ENCODE measurements at places on chromosomes 3 and 15. TPM values are rescaled to one million over a fixed set of nuclear protein-coding genes. Genes with fewer than 3 reads are reported as not detected.

PLA2G4E gene
- total RNA-seq, result 0.18 TPM

SAXO2 gene
- 4.0 TPM for total RNA-seq

CHRNA5 gene
- 1.9 TPM for total RNA-seq

SNTN gene
- not detected for total RNA-seq

CLEC3B gene
- 16.0 TPM for total RNA-seq

DNA sequence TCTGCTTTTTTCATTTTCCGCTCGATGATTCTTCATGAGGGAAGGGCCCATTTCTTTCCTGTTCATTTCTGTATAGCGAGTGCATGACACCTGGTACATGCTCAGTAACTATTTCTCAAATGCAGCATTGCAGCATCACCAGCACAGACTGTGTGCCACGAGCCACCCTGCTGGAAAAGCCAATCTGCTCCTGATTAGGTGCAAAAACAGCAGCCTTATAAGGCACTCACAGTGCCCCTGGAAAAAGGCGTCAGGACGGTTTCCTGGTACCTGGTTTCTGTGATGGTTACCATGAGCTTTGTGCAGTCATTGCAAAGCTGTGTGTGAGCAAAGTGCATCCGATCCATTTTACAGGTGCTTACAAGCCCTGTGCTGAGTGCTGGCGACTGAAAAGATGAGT is 15.8 kb downstream of the ST8SIA2 start:
- H3K27me3 ChIP-seq, result no peaks in the 10 kb centered on the region
- H3K4me3 ChIP-seq, result no peak overlapping the region
- H3K36me3 ChIP-seq, result no peaks in the 10 kb centered on the region
- H3K27ac ChIP-seq, result no peak overlapping the region
- no peaks in the 10 kb centered on the region for H3K4me1 ChIP-seq

DNA sequence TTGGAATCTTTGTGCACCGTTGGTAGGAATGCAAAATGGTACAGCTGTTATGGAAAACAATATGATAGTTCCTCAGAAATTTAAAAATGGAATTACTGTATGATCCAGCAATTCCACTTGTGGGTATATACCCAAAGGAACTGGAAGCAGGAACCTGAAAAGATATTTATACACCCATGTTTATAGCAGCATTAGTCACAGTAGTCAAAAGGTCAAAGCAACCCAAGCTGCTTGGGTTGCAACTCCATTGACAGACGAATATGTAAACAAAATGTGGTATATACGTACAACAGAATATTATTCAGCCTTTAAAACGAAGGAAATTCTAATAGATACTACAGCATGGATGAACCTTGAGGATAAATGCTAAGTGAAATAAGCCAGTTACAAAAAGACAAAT is 35.0 kb upstream of the CAPN3 start:
- DNase-seq, result no peak
- H3K27me3 ChIP-seq, result no peaks in the 10 kb centered on the region
- H3K4me1 ChIP-seq, result no peaks in the 10 kb centered on the region
- H3K4me3 ChIP-seq, result no peak overlapping the region
- H3K27ac ChIP-seq, result no peak overlapping the region
- no peaks in the 10 kb centered on the region for H3K36me3 ChIP-seq

GRCh38 chr3:115576325-115576875 is 46.9 kb upstream of the GAP43 start:
- H3K4me1 ChIP-seq, result no peaks in the 10 kb centered on the region
- no peaks in the 10 kb centered on the region for H3K27me3 ChIP-seq

IL17RE gene
- total RNA-seq, result 28.2 TPM

DNA sequence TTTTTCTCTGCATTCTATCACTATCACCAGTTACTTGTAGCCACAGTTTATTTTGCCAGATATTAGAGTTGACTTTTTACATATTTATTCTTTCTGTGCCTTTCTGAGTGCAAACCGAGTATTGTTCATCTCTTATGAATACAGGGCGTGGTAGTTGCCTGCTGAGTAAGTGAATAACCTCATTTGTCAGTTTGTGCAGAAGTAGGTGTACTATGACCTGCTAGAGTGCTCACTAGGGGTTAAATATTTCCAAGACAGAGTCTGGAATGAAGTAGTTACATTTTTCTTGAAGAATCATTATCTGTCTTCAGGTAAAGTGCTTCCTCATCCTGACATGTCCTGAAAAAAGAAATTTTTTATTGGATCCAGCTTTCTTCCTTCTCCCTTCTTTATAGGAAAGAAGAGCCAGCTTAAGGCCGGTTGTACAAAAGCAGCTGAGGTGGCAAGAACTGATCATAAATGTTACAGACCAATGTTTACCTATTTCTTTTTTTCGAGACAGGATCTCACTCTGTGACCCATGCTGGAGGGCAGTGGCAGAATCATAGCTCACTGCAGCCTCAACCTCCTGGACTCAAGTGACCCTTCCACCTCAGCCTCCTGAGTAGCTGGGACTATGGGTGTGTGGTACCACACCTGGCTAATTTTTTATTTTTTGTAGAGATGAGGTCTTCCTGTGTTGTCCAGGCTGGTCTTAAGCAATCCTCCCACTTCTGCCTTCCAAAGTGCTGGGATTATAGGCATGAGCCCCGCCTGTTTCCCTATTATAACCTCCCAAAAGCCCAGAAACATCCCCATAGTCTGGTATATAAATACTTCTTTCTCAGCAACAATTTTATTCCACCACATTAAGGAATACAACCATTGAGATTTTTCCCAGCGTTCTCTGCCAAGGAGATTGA is 182.5 kb downstream of the TPRG1 start:
- DNase-seq, result no peak
- no peaks in the 10 kb centered on the region for H3K36me3 ChIP-seq
- no peaks in the 10 kb centered on the region for H3K27me3 ChIP-seq

CLDN18 gene
- total RNA-seq, result 0.57 TPM

DNA sequence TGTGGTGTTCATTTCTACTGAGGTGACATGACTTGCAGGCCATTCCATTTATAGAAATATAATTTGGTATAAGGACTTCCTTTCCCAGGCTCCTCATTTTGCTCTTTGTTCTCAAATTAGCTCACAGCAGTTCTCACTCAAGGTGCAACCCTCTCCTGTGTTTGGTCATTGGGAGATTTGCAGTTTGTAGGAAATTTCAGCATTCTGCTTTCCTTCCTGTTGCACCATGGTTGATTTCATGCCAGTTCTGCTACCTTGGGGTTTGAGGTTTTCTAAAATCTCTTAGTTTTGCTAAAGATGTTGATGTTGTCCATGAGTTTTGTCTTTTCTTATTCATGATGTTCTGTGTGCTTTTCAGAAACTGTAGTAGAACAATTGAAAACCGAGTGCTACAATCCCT is 65.7 kb upstream of the PROK2 start:
- no peaks in the 10 kb centered on the region for H3K27me3 ChIP-seq
- H3K36me3 ChIP-seq, result no peaks in the 10 kb centered on the region
- H3K4me1 ChIP-seq, result no peaks in the 10 kb centered on the region

PLSCR4 gene
- 77.4 TPM for total RNA-seq

- no peaks in the 10 kb centered on the region for H3K36me3 ChIP-seq
- no peaks in the 10 kb centered on the region for H3K4me1 ChIP-seq
- H3K27ac ChIP-seq, result no peak overlapping the region
- no peak for DNase-seq
- no peaks in the 10 kb centered on the region for H3K27me3 ChIP-seq
- no peak overlapping the region for H3K4me3 ChIP-seq
Measured at GRCh38 chr3:89628856-89629670, 521.6 kb downstream of the EPHA3 start.

RARB gene
- 17.2 TPM for total RNA-seq

- no peaks in the 10 kb centered on the region for H3K27me3 ChIP-seq
- no peak overlapping the region for H3K27ac ChIP-seq
- H3K4me1 ChIP-seq, result no peaks in the 10 kb centered on the region
- H3K4me3 ChIP-seq, result no peak overlapping the region
Measured at GRCh38 chr15:81852411-81853149, 193.2 kb downstream of the MEX3B start.

GRCh38 chr15:48855501-48856440 is 22.2 kb upstream of the EID1 start:
- H3K4me3 ChIP-seq, result no peak overlapping the region
- no peaks in the 10 kb centered on the region for H3K27me3 ChIP-seq
- no peaks in the 10 kb centered on the region for H3K36me3 ChIP-seq
- H3K27ac ChIP-seq, result no peak overlapping the region
- no peaks in the 10 kb centered on the region for H3K4me1 ChIP-seq

GRCh38 chr15:50825946-50826345 is 60.4 kb upstream of the SPPL2A start:
- no peak for DNase-seq
- no peaks in the 10 kb centered on the region for H3K36me3 ChIP-seq
- no peaks in the 10 kb centered on the region for H3K4me1 ChIP-seq
- H3K27me3 ChIP-seq, result no peaks in the 10 kb centered on the region
- H3K4me3 ChIP-seq, result no peak overlapping the region

DNA sequence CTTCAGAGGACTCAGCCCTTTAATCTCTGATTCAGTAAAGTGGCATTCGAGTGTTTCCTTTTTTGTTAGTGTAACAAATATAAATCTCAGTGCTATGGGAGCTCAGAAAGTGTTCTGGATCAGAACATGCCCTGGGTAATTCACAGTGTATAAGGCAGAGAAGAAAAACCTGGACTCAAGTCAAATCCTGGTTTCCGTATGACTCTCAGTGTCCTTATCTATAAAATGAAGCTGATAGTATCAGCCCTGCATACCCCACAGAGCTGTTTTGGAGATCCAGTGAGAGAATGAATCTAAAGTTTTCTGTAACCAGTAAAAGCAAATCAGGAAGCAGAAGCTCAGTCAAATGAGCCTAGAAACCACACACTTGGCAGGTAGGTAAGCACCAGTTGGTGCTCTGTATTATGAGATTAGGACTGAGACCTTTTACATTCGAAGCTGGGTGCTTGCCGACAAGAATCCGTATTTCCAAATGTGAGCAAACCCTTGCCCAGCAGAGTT is 67.2 kb downstream of the IL1RAP start:
- H3K4me1 ChIP-seq, result no peaks in the 10 kb centered on the region
- no peak for DNase-seq
- H3K27me3 ChIP-seq, result no peaks in the 10 kb centered on the region
- no peak overlapping the region for H3K4me3 ChIP-seq
- H3K36me3 ChIP-seq, result no peaks in the 10 kb centered on the region
- H3K27ac ChIP-seq, result no peak overlapping the region

DNA sequence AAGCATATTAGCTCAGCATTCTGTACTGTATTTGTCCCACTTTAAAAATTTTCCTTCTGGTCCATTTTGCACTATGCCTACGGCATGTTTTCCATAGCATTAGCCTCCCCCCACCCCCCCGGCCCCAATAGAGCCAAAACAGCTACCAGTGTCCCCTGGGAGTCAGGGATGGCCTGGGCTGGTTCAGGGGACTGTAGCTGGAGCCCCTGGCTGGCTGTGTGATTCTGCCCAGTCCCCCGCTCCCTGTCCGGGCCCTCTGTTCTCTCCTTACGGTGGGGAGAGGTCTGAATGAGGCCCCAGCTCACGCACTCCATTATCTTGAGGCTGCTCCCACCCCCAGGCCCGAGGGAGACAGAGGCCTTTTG is 70.1 kb downstream of the KLF15 start:
- peak overlapping the region; percentile 69 for H3K27ac ChIP-seq
- DNase-seq, result no peak
- no peaks in the 10 kb centered on the region for H3K4me1 ChIP-seq
- H3K36me3 ChIP-seq, result no peaks in the 10 kb centered on the region

DNA sequence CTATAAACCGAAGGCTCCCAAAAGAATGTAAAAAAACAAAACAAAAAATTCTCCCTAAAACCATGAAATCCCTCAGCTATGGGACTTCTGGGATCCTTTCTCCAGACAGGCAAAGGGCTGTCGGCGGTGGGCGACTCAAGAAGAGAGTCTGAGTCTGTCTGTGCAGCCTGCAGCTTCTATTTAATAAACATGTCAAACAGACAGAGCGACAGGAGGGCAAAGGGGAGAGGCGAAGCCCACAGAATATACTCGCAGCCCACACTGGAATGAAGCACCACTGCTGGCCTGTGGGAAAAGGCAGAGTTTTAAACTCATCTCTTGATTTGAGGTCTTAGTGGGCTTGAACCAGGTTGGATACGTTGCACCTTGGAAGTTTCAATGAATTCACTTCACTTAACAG is 40.2 kb downstream of the ISL2 start:
- no peaks in the 10 kb centered on the region for H3K4me1 ChIP-seq
- H3K36me3 ChIP-seq, result no peaks in the 10 kb centered on the region
- H3K27me3 ChIP-seq, result no peaks in the 10 kb centered on the region
- no peak overlapping the region for H3K27ac ChIP-seq
- DNase-seq, result no peak

- no peaks in the 10 kb centered on the region for H3K36me3 ChIP-seq
- no peak overlapping the region for H3K4me3 ChIP-seq
- no peaks in the 10 kb centered on the region for H3K4me1 ChIP-seq
- H3K27me3 ChIP-seq, result no peaks in the 10 kb centered on the region
- H3K27ac ChIP-seq, result no peak overlapping the region
Measured at GRCh38 chr3:31358473-31359070, 174.2 kb upstream of the STT3B start.

DNA sequence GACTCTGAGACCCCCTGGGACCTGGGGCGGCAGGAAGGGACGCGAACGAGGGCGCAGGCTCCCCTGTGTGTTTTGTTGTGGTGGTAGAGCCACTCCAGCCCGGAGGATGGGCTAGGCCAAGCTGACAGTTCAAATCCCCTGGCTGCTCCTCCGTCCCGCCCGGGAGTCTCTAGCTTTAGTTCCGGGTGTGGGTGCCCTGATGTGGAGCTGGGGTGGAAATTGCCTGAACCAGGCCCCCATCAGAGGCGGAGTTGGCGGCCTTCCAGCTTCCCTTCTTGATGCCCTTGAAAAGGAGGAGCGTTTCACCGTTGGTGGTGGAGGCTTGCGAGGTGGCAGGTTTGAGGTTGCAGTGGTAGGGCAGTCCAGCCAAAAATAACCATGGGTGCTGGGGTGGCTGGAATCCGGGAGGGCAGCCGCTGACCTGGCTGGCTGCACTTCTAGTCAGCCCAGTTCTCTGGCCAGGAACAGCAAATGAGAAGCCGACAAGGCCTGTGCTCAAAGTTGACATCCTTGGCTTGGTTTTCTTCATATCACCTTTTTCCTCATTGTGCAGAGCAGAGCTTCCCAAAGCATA is 817 bp downstream of the CLK3 start:
- no peaks in the 10 kb centered on the region for H3K27me3 ChIP-seq
- DNase-seq, result peak; percentile 45
- H3K4me1 ChIP-seq, result peaks cover 19% of the 10 kb centered on the region
- peaks cover 8% of the 10 kb centered on the region for H3K36me3 ChIP-seq
- peak overlapping the region; percentile 95 for H3K27ac ChIP-seq

MGLL gene
- total RNA-seq, result 20.0 TPM

AGBL1 gene
- 0.23 TPM for total RNA-seq

GRCh38 chr3:97009427-97010019 is 195.1 kb downstream of the EPHA6 start:
- H3K27me3 ChIP-seq, result no peaks in the 10 kb centered on the region
- no peak overlapping the region for H3K4me3 ChIP-seq
- H3K27ac ChIP-seq, result no peak overlapping the region
- H3K36me3 ChIP-seq, result no peaks in the 10 kb centered on the region
- no peak for DNase-seq

LRRC2 gene
- 1.6 TPM for total RNA-seq

GRCh38 chr3:185046164-185046515 is 106.7 kb downstream of the C3orf70 start:
- no peaks in the 10 kb centered on the region for H3K36me3 ChIP-seq
- H3K27me3 ChIP-seq, result no peaks in the 10 kb centered on the region
- H3K4me1 ChIP-seq, result no peaks in the 10 kb centered on the region
- H3K4me3 ChIP-seq, result no peak overlapping the region

Data from prostate gland (tissue), 2 donors.